Neural crest cell (in vitro differentiated cells): ENCODE measurements at places on chromosomes 5 and 9.

DNA sequence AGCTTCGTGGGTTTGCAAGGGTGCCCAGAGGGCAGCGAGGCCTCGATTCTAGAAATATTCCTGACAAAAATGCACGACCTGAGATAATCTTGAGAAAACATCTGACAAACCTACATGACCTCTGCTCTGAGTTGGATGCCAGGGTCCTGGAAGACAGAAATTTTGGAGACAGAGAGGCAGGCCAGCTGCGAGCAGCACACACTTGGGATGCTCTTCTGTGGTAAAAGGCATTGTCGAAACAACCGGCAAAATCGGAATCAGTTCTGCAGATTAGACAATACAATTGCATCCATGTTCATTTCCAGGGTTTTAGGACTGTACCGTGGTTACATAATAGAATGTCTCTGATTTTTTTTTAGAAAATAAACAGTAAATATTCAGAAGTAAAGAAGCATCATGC lies 74.2 kb downstream of the GADD45G start:
- no peak for DNase-seq

GRCh38 chr5:10725636-10726035 lies 35.4 kb downstream of the DAP start:
- DNase-seq, result no peak

DNA sequence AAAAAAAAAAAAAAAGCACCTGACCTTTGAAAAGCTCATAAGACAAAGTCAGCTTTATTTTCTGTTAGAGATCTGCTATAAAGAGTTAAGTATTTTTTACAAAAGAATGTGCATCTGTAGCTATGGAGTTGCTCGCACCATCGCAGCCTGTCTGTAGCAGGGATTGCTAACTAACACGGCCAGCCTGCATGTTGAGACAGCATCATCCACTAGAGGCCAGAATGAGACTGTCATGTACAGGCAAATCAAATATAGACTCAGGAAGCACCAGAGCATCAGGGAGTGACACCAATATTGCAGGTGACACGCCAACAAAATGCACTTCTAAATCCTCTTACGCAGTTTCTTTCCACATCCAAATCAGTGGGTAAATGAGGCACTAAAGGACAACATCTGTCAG lies 136.3 kb upstream of the RASEF start:
- DNase-seq, result peak; percentile 22

DNA sequence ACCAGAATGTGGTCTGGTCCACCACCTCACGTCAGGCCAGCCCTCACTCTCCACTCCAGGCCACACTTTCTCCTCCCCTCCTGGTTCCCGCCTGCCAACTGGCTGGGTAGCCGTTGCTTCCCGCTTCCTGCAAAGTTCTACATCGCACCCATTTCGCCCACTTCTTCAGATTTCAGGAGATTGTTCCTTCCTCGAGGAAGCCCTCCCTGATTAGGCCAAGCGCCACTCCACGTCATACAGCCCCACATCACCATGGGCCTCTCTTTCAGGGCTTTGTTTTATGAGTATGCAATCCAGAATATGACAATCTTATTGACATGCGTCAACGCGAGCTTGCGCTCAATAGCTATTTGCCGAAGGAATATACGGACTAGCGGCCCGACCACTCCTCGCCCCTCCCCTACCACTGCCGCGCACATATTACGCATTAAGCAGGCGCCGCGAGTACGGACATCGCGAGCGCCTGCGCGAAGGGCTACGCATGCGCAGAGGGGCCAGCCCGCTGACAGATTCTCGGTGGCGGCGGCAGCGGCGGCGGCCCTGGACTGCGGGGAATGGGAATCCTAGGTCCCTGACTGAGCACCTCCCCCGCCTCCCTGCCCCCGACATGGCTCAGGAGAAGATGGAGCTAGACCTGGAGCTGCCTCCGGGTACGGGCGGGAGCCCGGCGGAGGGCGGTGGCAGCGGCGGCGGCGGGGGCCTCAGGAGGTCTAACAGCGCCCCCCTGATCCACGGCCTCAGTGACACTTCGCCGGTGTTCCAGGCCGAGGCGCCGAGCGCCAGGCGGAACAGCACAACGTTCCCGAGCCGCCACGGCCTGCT lies 74.7 kb downstream of the PIP5K1B start:
- peak; percentile 91 for DNase-seq

DNA sequence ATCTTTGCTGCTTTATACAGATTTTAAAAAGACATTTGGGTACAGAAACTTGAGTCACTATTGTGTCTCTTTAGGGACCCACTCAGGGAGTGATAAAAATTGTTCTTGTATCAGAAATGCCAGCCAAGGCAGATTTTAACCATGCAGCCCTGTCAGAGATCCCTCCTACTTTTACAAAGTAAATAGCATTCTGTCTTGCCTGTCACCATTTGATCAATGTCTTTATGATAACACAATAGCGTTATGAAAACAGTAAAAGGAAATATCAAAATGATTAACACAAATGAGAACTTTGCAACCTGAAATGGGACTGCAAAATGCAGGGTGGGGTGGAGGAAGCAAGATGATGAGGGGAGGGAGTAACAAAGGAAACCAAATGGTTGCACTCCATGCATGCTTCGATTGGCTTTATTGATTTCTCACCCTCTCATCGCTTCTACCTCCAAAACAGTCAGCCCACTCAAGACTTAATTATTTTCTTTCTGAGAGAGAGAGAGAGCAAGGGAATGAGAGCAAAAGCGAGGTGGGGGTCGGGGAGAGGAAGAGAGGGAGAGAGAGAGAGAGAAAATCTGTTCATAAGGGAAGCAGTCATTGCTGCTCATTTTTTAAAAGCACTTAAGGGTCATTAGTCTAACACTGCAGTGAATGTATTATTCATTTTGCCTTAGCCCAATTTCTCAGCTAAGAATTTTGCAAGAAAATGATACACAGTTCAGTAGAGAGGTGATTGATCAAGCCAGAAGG lies 576.5 kb downstream of the CSNK1G3 start:
- no peak for DNase-seq

DNA sequence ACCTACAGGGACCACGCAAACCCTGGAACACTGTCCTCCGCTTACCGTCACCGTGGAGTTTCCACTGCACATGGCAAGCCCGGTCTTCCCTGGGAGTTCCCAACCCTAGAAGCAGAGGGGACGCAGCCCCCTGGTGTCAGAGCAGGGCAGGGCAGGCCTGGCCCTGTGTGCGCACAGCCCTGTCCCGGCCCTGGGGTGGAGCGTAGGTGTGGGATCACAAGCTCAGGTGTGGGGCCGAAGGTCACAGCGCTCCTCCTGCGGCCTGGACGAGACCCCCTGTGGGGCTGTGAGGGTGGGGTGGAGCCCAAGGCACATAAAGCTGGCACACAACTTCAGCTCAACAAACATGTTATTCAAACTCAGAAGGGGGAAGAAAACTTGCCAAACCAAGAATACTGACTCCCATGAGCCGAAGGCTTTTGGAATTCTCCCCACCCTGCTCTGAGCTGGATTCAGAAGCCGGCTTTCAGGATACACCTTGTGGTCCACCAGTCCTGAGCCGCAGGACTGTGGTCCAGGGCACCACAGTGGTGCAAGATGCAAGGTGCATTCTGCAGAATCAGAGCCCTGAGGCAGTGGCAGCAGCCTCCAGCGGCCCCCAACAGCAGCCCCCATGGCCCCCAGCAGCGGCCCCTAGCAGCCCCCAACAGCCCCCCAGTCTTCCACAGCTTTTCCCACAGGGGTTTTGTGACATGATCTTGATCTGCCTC lies 11.8 kb upstream of the EXOC3 start:
- peak; percentile 69 for DNase-seq

DNA sequence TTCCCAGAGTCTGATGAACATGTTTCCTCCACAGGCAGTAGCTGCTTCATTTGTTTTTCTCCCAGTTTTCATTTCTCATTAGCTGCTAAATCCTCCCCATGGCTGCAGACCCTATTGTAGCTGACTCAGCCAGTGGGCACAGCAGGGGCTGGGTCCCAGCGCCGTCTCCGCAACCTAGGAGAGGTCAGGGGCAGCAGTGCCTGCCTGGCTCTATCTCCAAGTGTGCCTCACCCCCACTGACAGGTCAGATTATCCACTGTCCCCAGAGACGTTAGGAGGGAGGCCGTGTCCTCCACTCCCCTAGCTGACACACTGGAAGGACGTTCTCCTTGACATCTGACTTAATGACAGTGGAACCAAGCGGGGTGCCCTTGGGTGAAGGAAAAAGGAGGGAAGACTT lies 31.1 kb downstream of the KCNIP1 start:
- DNase-seq, result no peak

GRCh38 chr5:148791334-148791667 lies 35.1 kb upstream of the ADRB2 start:
- DNase-seq, result no peak

- no peak for DNase-seq
These were observed 5.9 kb downstream of the ZDHHC12 start for GRCh38 chr9:128718047-128718446.

- no peak for DNase-seq
These were observed 23.3 kb downstream of the CCNH start for GRCh38 chr5:87389296-87390034.

DNA sequence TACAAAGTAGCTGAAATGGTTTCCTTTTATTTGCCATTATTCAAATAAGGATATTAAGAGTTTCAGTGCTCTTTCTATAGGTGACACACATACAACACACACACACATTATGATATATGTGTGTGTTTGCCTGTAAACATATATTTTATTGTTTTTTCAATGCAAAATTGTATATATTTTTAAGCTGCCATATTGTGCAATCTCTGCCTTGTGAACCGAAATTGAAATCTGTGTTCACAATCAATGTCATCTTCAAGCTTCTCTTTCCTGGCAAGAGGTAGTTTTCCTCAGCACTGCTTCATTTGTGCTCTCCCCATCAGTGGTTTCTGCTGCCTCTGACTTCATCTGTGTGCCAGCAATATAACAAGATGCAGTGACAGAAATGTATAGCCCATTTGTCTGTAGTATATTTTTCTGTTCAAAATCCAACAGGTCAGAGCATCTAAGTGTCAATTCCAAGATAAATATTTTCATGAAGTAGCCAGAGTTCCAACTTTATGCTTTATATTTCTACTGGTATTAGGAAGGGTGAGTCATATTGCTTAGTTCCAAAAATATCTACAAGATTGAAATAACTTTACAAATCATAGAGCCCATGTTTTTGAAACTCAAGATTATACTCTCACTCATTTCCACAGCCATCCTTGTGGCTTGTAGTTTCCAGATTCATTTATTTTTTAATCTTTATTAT lies 1704.8 kb upstream of the CDH9 start:
- DNase-seq, result no peak

DNA sequence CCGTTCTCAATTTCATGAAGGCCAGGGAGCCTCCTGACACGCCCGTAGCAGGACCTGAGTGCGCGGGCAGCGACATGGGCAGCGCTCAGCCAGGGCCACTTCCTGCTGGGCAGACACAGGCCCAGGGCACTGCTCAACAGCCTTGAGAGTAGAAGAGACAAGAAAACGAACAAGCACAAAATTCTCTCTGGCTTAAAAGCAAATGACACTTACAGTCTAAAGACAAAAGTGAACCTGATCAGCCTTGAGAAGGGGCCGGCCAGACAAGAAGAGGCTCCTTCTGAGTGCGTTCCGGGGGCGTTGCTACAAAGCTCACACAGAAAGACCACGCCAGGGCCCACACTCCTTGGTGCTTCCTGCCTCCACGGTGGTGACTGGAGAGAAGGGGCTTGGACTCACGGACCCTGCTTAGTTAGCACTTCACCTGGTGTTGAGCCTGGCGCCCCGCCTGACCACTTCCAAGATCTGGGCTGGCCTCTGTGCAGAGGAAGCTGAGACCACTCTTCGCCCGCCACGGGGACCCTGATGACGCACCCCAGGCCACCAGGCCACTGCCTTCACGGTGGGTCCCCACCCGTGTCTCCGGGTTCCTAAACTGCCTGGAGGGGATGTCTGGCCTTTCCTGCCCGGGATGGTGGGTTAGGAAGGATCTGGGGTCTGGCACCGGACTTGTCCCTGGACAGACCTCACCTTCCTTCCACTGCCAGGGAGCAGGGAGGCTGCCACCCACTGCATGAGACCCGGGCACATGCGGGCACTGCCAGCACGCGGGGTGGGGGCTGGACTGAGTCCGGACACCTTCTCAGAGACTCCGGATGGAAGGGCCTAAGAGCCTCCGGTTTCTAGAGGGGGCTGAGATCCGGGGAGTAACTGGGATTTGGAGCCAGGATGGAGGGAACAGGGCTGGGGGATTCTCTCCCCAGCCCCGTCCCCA lies 1.3 kb downstream of the SLC12A7 start:
- no peak for DNase-seq

DNA sequence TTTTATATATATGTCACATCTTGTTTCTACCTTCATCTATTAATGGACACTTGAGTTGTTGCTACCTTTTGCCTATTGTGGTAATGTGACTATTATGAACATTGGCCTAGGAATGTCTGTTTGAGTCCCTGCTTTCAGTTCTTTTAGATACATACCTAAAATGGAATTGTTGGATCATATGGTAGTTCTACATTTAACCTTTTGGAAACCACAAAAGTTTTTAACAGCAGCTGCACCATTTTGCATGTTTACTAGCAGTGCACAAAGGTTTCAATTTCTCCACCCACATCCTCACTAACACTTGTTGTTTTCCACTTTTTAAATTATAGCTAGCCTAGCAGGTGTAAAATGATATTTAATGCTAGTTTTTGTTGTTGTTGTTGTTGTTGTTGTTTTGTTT lies 88.4 kb downstream of the GALNT10 start:
- DNase-seq, result no peak

DNA sequence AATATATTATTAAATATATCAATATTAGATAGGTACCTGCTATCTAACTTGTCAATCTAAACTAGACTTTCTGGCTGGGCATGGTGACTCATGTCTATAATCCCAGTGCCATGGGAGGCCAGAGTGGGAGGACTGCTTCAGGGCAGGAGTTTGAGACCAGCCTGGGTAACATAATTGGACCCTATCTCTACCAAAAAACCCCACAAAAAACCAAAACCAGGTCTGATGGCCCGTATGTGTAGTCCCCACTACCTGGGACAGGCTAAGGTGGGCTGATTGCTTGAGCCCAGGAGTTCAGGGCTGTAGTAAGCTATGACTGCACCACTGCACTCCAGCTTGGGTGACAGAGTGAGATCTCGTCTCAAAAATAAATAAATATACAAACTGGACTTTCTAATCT lies 55.0 kb downstream of the PJA2 start:
- DNase-seq, result no peak

DNA sequence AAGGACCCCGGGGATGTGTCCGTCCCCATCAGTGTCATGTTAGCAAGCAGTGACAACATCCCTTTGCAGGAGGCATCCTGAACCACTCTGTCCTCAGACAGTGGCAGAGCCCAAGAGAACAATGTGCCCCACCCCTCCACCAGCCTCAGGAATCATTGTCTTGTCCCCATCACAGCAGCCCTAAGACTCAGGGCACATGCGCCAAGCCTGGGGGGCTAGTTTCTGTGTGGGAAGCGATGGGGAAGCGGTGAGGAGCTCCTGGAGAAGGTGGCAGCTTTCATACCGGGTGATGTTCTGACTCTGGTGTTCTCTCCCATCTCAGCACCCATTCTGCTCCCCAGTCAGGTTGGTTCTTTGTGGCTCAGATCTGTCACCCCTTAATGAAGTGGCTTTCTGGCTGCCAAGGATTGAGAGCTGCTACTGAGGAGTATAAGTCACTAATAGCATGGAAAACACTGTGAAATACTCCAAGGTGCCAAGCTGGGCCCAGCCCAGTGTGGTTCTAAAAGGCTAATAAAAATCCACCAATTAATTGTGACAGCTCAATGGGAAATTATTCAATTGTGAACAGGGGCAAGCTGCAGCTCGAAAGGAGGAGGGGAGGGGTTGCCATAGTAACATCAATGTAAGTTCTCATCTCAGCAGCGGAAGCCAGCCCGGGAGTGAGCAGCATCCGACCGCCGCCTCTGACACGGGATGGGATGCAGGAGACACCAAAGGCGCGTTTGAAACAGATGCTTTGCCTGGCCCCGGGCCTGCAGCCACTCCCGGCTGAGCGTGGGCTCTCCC lies 4.7 kb downstream of the QRFP start:
- peak; percentile 35 for DNase-seq
